Motor neuron (in vitro differentiated cells): ENCODE measurements at places on chromosomes 4 and X.

- ATAC-seq, result no peak
These were observed 56.3 kb downstream of the ATP8A1 start for GRCh38 chr4:42600578-42600977.

DNA sequence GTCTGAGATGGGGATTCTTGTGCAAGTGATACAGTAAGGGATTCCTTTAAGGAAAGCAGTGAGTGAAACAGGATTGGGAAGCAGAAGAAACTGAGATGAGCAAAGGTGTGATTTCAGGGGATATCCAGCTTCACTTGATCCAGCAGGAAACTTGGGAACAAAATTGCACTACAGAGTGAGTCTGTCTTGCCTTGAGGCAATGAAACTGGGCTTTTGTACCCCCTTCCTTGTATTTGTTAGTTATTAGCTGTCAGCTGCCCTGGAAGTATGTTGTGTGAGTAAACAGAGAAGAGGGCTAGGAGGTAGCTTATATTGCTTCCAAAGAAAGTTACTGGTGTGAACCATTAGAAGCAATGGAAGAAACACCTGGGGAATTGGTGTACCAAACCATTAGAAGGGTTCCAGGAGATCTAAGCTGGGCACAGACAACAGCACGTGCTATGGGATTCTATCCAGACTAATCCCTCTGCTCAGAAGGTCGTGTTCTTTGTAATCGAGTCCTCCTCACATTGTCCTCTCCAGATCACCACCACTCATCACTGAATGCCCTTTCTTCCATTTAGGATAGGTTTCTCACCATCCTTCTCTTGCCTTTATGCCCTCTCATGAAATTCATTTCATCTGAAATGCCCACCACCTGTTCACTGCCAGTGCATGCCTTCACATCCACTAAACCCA is 76.0 kb downstream of the PDLIM5 start:
- no peak for ATAC-seq

- no peak for ATAC-seq
These were observed 124.1 kb upstream of the SPIN4 start for GRCh38 chrX:63475200-63475599.

- ATAC-seq, result no peak
These were observed 46.1 kb downstream of the MBNL3 start for GRCh38 chrX:132442691-132443090.

DNA sequence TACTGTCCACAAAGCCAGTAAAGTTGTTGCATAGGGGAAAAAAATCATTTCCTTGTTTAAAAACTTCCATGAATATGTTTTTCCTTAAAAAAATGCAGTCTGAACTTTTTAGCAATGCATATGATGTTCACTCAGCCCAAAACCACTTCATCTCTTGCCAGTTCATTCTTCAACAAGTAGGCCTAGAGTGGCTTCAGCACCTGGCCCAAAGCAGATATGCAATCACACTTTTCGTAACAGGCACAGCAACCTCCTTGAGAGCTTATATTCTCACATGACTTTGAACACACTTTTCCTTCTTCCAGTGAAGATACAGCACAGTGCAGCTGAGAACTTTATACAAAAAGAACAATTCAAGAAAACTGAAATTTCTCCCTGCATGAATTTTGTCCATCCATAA is 128.6 kb downstream of the ADAMTS3 start:
- ATAC-seq, result no peak

DNA sequence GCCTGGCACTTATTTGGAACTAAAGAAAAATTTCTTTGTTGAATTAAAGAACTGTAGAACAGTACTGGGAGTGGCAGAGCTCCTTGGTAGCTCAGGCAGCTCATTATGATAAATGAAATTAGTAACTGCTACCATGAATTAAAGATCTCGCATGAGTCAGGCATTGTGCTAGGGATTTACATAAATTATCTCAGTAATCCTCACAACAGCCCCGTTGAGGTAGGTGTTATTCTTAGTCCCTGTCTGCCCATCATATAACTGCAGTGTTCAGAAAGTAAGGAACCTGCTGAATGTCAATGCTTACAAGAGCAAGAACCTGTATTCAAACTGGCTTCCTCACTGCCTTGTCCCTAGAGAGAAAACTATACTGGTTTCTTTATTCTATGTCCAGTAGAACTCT is 108.3 kb downstream of the NLGN4X start:
- no peak for ATAC-seq
